ENCODE measurements at places on chromosomes 13 and 19.

- no peak for DNase-seq
Measured at GRCh38 chr13:21823416-21823815, 152.5 kb downstream of the FGF9 start.

DNA sequence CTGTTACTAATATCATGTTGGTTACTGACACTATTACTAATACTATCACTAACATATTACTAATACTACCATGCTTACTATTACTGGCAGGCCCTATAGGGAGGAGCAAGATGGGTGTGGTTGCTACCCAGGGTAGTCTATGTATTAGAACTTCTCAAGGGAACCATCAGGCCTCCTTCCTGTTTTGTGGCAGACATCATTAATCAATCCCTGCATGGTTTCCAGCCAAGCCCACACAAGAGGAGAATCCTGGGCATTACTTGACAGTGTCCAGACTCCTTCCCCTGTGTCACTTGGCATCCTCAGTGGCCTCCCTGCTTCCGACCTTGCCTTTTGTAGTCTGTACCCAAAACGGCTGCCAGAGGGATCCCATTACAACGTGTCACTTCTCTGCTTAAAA is 8.9 kb downstream of the HAS1 start:
- DNase-seq, result no peak

- DNase-seq, result no peak
Measured at GRCh38 chr13:100680131-100680530, 5.5 kb upstream of the TMTC4 start.

DNA sequence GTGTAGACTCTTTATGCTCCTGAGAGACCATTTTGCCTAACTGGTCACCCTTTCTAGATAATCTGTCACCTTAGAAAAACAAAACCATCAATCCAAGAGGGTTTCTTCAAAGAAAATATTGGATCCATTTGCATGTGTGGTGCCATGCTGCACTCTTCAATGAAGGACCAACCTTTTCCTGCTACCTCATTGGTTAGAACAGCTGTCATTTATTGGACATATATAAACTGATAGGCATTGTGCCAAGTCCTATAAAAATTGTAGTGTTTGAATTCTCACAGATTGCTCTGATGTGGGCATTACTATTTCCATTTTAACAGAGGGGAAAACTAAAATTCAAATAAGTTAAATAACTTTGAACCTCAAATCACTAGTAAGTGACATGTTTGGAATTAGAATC is 333.2 kb downstream of the MYO16 start:
- no peak for DNase-seq

- no peak for DNase-seq
Measured at GRCh38 chr19:16068696-16069259, 7.5 kb upstream of the TPM4 start.

- peak; percentile 2 for DNase-seq
Measured at GRCh38 chr13:113930671-113931637, 42.9 kb downstream of the C13orf46 start.

GRCh38 chr13:42239644-42240043 is 32.3 kb upstream of the AKAP11 start:
- DNase-seq, result no peak

DNA sequence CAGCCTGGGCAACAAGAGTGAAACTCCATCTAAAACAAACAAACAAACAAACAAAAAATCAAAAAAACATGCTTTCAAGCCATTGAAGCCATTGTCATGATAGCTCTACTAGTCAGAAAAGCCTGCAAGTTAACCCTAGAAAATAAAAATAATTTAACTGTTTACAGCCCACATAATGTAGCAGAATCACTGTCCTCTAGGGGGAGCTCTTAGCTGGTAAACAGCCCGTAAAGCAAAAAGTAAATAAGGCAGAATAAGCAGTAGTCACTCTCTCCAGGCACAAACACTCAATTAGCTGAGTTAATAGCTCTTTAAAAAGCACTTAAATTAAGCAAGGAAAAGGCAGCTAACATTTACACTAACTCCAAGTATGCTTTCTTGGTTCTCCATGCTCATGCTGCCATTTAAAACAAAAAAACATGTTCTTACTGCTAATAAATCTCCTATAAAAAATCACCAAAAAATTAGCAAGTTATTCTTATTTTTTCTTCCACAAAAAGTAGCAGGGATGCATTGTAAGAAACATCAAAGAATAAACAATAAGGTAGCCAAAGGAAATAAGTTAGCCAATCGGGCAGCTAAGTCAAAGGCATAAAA is 11.3 kb downstream of the LILRB4 start:
- no peak for DNase-seq

GRCh38 chr19:11806354-11807098 is 7.5 kb upstream of the ZNF440 start:
- DNase-seq, result no peak

- no peak for DNase-seq
Measured at GRCh38 chr19:5075597-5075996, 106.7 kb downstream of the KDM4B start.

DNA sequence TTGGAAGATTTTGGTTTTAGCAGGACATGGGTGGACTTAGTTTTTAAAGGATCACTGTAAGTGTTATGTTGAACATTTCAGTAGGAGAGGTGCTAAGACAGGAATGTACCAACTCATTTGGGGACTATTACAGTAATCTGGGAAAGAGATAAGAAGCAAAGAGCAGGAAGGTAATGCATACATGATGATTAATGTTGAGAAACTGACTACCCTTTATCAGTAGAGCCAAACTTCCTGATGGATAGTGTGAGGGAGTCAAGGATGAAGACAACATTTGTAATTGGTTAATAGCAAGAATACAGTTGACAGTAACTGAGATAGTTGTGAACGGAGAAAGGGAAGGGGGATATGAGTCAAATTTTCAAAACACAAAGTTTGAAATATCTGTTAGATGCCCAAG is 421.9 kb upstream of the PRR20A start:
- DNase-seq, result no peak

DNA sequence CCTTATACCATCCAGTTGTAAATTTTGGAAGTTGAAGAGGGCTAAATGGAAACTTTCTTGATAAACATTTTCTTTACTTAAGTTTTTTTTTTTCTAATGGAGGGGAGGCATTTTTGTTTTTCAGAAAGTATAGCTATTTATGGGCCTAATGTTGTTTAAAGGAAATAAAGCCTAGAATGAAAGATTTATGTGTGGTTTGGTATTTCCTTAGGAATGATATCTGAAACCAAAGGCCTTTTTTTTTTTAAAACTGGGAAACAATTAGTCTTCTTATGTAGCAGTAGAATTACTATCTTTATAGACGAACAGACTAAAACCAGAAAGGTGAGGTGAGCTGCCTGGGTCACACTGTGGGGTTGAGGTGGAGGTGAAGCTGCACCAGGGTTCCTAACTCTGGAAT is 80.1 kb downstream of the ESD start:
- DNase-seq, result no peak

DNA sequence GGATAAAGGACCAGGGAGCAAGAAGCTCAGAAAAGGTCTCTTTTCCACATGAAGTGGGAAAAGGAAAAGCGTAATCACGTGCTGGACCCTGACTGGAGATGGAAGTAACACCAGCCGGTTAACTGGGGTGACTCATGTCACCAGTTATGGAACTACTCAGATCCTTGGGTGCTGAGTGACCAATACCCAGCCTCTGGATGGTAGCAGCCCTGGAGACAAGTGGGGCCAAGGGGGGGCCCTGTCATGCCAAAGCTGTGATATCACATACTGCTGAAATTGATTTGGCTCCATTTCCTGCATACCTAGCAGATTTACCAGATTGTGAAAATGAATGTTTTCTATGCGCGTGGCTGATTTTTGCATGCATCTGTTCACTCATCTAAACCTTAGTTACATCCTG is 158.9 kb downstream of the ZIC5 start:
- DNase-seq, result no peak

- DNase-seq, result peak; percentile 26
Measured at GRCh38 chr13:98143601-98144026, 720 bp downstream of the FARP1 start.

DNA sequence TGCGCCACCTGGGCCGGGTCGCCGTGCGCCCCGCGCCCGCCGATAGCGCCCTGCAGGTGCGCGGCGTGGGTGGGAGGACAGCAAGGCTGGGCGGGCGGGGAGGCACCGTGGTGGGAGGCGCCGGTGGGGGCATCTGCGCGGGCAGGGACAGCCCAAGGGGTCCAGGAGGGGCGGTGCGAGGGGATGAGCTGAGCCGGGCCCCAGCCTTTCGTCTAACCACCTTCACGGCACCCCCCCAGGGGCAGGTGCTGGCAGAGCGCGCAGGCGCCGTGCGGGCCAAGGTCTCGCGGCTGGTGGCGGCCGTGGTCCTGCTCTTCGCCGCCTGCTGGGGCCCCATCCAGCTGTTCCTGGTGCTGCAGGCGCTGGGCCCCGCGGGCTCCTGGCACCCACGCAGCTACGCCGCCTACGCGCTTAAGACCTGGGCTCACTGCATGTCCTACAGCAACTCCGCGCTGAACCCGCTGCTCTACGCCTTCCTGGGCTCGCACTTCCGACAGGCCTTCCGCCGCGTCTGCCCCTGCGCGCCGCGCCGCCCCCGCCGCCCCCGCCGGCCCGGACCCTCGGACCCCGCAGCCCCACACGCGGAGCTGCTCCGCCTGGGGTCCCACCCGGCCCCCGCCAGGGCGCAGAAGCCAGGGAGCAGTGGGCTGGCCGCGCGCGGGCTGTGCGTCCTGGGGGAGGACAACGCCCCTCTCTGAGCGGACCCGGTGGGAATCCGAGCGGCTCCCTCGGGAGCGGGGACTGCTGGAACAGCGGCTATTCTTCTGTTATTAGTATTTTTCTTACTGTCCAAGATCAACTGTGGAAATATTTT is 3.1 kb downstream of the KISS1R start:
- peak; percentile 53 for DNase-seq
